ENCODE measurements at places on chromosomes 4 and X.

DNA sequence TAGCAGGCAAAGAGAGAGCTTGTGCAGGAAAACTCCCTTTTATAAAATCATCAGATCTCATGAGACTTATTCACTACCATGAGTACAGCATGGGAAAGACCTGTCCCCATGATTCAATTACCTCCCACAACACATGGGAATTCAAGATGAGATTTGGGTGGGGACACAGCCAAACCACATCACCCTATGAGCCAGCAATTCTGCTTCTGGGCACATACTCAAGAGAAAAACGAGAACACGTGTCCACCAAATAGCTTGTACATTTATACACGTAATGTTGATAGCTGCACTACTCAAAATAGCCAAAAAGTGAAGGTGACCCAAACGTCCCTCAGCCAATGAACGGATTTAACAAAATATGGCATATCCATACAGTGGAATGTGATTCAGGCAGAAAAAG lies 94.5 kb upstream of the DHRSX start:
- no peak for DNase-seq

DNA sequence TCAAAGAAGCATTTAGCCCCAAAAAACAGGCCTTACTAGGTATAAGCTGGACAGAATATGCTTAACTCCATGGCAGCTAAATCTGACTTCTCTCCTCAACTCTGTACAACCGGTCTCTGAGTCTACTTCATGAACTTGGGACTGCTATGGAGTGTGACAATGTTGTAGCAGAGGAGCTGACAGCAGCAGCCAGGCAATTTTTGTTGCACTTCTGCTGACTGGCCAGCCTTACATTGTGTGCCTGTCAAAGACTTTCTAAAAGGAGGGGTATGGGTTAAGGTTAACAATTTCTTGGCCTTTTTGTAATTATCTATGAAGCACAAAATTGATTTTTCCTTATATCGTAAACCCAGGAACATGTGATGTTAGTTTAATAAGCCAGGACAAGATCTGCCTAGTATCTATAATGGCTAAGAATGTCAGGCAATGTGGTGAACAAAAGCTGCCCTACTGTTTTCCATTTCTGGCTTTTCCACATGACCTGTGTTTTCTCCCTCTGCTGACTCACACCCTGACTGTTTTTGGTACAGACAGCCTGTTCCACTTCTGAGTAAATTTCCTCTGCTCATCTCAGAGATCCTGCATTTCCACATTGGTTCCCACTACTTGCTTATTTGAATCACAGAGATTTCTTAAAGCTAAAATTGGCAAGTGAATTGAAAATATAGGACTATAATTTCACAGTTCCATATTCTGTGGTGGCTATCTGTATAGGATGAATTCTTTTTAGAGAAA lies 9.3 kb downstream of the NOX1 start:
- DNase-seq = no peak

DNA sequence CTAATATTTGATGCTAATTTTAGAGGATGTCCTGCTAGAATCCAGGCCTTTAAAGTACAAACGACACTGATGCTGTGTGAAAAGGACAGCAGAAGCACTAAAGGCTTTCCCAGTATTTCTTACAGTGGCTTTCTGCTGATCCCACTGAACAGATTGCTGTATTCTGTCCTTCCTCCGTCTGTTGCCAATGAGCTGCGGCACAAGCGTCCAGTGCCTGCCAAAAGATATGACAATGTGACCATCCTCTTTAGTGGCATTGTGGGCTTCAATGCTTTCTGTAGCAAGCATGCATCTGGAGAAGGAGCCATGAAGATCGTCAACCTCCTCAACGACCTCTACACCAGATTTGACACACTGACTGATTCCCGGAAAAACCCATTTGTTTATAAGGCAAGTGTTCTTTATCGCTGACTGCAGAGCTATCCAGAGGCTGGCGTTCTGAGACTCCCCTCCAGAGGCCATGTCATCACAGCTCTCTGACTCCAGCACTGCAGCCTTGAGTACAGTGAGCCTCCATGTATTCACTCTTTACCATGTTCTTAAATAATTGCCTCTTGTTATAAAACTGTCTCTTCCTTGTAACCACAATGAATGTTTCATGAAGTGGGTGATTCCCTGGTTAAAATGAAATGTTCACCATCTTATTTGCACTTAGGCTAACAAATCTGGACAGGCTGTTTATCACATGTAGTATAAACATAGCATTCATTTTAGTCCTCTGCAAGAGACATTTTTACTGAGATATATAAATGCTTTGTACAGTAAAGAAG lies 43.6 kb downstream of the GUCY1B1 start:
- no peak for DNase-seq

- peak; percentile 45 for DNase-seq
These were observed 79.6 kb downstream of the CCKAR start for GRCh38 chr4:26410385-26411293.

DNA sequence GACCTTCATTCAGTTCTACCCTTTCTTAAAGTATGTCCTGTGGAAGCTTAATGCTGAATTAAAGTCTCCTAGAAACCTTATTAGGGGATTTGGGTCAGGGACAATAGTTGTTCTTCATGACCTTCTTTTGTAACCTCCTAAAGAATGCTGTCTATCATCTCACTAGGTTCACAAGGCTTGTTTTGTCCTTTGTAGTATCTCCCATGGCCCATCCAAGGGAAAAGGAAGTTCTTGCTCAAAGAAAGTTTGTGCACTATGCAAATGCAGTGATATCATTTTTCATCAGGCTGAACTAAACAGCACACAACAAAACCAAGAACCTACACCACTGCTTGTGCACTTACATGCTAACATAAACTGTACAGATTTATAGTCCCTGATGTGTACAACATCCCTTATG lies 46.6 kb upstream of the PGM2 start:
- DNase-seq = no peak

GRCh38 chr4:38046727-38047489 lies 86.7 kb downstream of the PTTG2 start:
- no peak for DNase-seq

DNA sequence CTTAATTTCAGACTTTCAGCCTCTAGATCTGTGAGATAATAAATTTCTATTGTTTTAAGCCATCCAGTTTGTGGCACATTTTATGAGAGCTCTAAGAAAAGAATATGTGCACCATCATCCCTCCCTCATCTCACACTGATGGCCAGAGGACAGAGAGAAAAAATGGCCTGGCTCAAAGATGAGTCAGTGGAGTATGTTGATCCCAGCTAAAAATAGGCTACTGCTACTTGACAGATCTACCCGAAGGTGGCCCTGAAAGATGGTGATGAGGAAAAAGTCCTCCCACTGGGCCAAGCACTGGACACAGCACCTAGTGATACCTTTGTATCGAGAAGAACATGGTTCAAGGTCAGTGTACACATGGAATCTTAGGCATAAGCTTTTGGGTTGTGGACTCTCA lies 38.2 kb upstream of the DCTD start:
- no peak for DNase-seq

- DNase-seq = no peak
These were observed 68.0 kb upstream of the MSX1 start for GRCh38 chr4:4791299-4792111.

DNA sequence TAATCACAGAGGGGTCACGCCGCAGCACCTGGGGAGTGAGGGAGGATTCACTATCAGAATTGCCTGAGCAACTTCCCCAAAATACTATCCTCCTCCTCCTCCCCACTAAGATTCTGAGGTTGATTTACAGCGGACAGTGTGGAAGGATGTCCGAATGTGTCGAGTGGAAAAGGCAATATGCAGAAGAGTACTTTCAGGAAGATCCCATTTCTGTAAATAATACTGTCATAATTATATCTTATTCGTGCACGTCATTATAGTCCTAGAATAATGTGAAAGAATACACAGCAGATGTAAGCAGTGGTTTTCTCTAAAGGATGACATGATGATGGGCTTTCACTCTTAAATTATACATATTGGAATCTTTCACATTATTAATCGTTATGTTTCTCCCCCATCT lies 149.8 kb upstream of the NOCT start:
- DNase-seq = no peak

GRCh38 chr4:78414116-78414515 lies 137.5 kb upstream of the ANXA3 start:
- no peak for DNase-seq

DNA sequence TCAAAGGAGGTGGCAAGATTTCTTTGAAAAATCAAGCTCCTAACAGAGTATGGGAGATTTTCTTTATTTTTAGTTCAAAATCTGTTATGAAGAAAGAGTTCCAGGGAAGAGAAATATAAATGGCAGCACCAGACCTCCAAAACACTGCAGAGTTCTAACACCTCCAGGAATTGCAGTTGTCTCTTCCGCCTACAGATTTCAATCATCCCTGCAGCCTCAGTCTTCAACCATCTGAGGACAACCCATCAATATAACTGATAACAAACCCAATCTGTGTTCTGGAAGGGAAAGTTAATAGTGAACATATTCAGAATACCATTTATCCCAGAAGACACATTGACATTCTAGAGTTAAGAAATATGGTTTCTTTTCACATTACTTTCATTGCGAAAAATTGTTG lies 296.1 kb downstream of the ARAP2 start:
- DNase-seq = no peak

GRCh38 chr4:145719752-145720624 lies 40.0 kb downstream of the C4orf51 start:
- peak; percentile 8 for DNase-seq

DNA sequence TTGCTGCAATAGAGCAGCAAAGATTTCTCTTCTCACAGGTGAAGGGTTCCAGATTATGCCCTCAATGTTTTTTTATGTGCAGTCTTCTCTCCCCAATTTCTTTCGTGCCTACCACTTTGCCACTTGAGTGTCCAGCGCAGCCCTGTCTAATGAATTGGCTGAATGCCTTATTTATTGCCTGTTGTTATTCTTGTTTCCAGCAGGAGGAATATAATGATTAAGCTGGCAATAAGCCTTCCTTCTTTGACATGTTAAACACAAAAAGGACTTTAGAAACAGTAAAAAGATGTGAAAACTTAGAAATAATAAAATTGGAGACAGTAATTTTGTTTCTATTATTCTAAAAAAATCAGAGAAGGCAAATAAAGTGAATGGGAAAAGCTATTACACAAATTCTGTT lies 34.6 kb upstream of the FRAS1 start:
- no peak for DNase-seq

- no peak for DNase-seq
These were observed 114.7 kb downstream of the AFF1 start for GRCh38 chr4:87049508-87049907.

- DNase-seq = no peak
These were observed 1341.7 kb downstream of the PCDH7 start for GRCh38 chr4:32061916-32062315.

GRCh38 chr4:1654216-1654955 lies 29.7 kb downstream of the FAM53A start:
- DNase-seq = no peak

- DNase-seq = no peak
These were observed 25.7 kb downstream of the TRPC5 start for GRCh38 chrX:112056886-112057285.

DNA sequence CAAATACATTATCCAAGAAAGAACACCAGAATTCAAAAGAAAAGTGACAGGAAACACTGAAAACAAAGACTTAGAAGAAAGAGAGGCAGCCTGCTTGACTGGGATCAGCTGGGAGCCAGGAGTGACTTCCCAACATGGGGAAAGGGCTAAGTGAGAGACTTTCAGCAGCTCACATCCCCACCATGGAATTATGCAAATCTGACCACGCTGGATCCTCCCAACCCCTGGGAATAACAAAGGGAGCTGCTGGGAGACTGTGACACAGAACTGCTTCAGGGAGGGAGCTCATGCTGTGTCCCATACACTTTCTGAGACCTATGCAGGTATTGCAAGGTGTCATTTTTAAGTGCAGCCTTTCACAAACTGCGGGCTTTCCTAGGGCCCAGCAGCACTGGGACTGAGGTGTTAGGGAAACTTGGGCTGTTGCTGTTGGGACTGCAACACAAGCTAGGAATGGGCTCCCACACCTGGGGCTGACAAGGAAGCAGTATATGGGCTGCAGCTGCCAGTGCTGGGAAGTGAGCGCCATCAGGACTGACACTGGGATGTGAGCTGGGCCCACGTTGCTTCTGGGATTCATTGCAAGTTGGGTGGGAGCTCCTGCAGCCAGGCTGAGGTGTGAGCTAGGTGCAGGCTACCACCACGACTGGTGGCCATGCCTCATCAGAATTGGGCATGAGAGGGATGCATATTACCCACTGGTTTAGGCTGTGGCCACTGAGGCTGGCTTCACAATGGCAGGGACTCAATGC lies 139.1 kb downstream of the KDR start:
- DNase-seq = no peak

DNA sequence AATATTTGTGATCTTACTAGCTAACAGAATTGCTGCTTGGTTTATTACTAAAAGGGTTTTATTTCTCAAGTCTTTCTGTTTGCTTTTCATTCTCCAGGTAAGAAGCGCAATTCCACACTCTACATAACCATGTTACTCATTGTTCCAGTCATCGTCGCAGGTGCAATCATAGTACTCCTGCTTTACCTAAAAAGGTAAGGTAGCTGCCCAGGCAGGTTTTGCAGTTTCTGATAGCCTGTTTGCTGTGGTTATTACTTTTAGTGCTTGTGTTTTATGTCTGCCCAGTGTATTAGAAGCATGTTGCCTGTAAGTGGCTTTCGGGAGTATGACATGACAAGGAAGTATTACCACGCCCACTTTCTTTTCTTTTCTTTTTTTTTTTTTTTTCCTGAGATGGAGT lies 46.4 kb downstream of the IL13RA1 start:
- no peak for DNase-seq

- DNase-seq = no peak
These were observed 42.3 kb downstream of the RASL11B start for GRCh38 chr4:52904421-52904820.

- DNase-seq = no peak
These were observed 37.5 kb upstream of the TMEM150C start for GRCh38 chr4:82599336-82599735.

- DNase-seq = no peak
These were observed 882.6 kb downstream of the TRIML1 start for GRCh38 chr4:189021831-189022230.

- DNase-seq = no peak
These were observed 544.7 kb upstream of the NR3C2 start for GRCh38 chr4:148986951-148987350.

- no peak for DNase-seq
These were observed 1017.5 kb upstream of the TENM3 start for GRCh38 chr4:181225616-181226261.
